ENCODE measurements at places on chromosomes 6 and 20.

GRCh38 chr6:157653521-157653920, 169.5 kb upstream of the SNX9 start:
- no peak for DNase-seq

- no peak for DNase-seq
These were observed 82.7 kb downstream of the MDN1 start for GRCh38 chr6:89736893-89737292.

GRCh38 chr20:44324343-44324742, 12.5 kb upstream of the R3HDML start:
- DNase-seq: no peak

- no peak for DNase-seq
These were observed 250.8 kb downstream of the DLL1 start for GRCh38 chr6:170040115-170040500.

- no peak for DNase-seq
These were observed 57.6 kb upstream of the KCNQ5 start for GRCh38 chr6:72564231-72564630.

GRCh38 chr6:56176741-56177140, 70.6 kb downstream of the COL21A1 start:
- no peak for DNase-seq

- DNase-seq: no peak
These were observed 139.8 kb downstream of the BACH2 start for GRCh38 chr6:90156861-90157260.

- no peak for DNase-seq
These were observed 274.5 kb downstream of the ALDH8A1 start for GRCh38 chr6:134675110-134676054.

- no peak for DNase-seq
These were observed 23.3 kb downstream of the EDN3 start for GRCh38 chr20:59323731-59324130.

DNA sequence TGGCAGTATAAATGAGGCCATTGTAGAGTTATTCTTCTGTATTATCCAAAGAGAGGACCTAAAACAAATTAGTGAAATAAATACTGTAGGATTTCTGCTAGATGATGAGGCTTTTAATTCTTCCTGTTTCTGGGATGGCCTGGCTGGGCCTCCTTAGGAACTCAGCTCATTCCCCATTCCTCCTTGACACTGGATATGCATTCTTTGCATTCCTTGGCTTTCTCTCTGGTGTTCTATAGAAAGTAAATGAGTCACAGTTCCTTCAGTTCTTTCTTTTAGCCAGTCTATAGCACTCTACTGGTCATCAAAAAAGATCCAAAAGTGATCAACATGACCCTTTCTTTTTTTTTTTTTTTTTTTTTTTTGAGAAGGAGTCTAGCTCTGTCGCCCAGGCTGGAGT, 8.6 kb downstream of the OR10C1 start:
- no peak for DNase-seq

- no peak for DNase-seq
These were observed 256.6 kb downstream of the EYS start for GRCh38 chr6:65450451-65450850.

DNA sequence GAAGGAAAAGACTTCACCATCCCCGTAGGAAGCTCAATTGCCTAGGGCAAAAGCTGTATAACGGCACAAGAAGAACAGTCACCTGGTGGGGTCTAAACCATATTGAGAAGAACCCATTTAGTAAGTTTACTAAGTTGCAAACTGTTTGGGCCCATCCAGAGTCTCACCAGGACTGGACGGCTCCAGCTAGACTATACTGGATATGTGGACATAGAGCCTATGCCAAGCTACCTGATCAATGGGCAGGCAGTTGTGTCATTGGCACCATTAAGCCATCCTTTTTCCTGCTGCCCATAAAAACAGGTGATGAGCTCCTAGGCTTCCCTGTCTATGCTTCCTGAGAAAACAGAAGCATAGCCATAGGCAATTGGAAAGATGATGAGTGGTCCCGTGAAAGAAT, 293.9 kb downstream of the RNGTT start:
- DNase-seq: no peak

GRCh38 chr6:128494440-128494839, 26.0 kb downstream of the PTPRK start:
- no peak for DNase-seq

GRCh38 chr20:7772371-7772770, 167.9 kb downstream of the HAO1 start:
- DNase-seq: peak; percentile 57

DNA sequence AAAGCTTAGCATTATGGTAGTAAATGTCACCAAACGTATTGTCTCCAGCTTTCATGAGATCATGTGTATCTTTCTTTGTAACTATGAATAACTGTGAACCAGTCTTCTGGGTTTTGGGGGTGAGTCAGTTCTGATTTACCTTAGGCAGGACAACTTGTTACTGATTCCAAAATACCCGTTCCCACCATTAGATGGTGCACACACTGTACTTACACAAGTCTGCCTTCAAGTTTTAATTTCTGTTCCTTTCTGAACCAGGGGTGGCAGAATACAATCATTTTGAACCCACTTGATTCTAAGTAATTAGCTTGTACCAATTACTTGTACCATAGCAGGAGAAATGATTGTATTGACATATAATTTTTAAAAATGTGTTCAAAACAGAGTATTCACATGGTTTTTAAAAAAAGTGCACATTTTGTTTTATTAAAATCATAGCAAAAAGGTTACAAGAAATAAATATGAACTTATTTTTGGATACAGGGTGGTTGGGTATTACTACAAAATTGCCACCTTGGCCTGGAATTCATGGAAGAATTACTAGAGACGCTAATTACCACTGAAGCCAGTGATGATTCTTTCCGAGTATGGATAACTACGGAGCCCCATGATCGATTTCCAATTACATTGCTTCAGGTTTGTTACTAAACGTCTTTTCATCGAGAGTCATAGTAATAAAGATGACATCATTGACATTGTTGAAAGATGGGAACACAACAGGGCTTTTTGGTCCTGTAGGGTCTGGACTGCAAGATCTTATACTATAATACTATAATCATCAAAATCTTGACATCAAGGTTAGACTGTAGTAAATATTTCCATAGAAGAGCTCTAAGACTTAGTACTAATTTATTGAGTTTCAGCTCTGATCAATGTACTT, 75.2 kb upstream of the GLP1R start:
- DNase-seq: peak; percentile 48

DNA sequence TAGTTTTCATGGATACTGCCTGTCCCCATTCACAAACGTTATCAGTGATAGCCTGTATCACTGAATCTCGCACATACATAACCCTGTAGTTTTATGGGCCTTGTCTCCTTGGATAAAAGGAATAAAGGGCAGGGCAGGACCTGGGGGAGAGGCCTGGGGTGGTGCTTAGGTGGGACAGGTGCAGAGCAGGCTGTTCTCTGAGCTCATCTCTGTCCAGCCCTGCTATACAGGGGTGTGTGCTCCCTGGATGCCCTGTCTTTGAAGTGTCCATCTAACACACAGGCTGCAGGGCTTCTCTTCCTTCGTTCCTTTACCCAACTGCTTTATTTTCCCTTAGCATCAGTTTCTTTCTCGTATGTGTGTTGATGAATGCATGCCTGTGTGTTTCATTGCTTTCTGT, 26.4 kb downstream of the BRPF3 start:
- no peak for DNase-seq

GRCh38 chr20:59149678-59150504, 13.7 kb upstream of the ZNF831 start:
- no peak for DNase-seq

GRCh38 chr6:54920628-54921027, 74.1 kb downstream of the FAM83B start:
- DNase-seq: no peak

DNA sequence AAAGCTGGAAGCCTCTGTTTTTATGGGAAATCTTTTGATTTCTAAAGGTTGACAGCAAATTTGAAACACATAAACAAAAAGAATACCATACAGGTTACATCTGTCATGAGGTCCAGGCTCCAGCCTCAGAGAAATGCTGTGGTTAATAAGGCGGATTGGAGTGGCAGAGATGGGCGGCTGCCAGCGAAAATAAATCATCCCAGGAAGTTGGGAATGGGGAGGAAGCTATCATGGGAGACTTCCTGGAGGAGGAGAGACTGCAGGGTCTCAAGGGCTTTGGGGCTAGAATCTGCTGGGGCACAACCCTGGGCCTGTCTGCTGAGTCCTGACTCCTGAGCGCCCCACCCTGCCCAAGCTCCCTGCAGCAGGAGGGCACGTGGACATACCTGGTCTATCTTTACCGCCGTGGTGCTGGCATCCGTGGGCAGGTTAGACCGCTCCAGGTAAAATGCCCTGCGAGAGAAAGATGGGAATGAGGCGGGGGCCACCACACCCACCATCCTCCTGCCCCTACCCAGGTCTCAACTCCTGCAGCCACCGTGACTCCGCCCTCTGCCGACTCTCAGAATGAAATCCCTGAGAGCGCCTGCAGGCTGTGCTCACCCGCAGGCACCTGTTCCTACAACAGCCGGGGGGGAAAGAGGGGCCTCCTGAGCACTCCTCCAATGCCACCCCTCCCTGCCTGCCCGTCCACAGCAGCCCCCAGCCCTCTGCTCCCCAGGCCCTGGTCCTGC, 197.3 kb downstream of the PREX1 start:
- no peak for DNase-seq

- DNase-seq: no peak
These were observed 96.2 kb upstream of the BTN3A2 start for GRCh38 chr6:26268659-26269402.

DNA sequence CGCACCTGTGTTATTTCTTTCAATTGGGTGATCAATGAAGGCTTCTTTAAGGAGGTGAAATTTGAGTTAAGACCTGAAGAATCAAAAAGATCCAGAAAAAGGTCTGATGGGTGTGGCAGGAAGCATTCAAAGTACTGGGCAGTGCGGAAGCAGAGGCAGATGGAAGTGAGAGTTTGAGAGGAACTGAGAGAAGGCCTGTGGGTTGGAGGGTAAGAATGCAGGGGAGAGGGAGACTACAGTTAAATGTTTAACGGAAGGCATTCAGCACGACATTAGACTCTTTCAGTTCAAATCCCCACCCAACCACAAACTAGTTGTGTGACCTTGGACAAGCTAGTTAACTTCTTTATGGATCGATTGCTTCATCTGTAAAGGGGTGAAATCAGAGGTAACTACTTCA, 50.5 kb upstream of the GCM1 start:
- no peak for DNase-seq

DNA sequence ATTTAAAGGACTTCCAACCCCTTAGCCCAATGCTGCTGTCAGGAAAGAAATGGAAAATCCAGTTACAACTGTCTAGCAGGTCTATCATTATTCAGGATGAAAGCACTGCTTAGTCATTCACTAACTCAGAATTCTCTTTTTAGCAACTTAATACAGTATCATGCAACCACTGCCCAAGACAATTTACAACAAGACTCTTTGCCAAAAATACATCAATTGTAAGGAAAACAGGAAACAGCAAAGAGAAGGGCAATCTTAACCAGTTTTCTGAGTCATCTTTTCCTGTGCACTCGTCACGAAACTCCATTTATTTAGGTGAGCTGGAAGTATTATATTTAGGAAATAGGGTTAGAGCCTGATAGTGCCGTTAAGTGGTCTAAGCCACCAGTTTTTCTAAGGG, 1197.7 kb upstream of the CITED2 start:
- no peak for DNase-seq

DNA sequence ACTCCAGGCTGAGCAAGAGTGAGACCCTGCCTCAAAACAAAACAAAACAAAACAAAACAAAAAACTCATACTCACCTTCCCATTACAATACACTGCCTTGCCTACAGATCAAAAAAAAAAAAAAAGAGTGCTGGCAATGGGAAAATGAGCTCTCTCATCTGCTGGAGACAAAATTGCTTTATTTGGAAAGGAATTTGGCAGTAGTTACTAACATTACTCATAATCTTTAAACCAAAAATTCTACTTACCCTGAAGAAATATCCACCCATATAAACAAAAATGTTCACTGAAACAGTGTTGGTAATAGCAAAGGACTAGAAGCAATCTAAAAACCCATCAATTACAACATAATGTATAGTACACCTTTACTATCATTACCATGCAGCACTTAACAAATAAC, 120.4 kb downstream of the RNGTT start:
- DNase-seq: no peak

DNA sequence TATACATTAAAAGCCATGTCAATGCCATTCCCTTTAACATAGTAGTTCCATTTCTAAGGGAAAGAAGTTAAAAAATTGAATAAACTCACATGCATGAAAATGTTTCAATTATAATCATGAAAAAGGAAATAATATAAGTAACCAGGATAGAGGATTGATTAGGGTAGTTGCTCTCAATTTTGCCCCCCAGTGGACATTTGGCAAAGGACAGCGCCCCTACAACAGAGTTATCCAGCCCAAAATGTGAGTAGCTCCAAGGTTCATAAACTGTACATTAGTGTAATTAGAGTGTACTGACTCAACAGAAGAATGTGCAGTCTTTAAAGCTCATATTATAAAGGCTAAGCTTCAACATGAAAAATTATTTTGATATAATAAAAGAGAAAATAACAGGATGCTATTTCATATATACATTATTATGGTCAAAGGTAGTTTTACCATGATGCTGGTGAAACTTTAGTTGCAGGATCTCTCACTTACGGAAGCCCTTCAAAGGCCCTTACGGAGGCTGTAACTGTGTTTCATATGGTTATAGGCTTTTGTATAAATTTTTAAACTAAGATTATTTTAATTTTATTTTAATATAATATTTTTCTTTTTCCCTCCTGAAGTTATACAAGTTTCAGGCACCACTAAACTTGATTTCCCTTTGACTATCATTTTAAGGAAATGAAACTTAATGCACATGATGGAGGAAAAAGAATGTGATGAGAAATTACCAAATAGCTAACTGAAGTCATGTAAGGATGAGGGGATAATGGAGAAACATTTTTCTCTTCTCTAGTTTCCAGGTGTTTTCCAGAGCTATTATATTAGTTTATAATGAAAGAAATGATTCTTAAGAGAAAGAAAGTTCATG, 403.6 kb downstream of the PLCB1 start:
- no peak for DNase-seq

DNA sequence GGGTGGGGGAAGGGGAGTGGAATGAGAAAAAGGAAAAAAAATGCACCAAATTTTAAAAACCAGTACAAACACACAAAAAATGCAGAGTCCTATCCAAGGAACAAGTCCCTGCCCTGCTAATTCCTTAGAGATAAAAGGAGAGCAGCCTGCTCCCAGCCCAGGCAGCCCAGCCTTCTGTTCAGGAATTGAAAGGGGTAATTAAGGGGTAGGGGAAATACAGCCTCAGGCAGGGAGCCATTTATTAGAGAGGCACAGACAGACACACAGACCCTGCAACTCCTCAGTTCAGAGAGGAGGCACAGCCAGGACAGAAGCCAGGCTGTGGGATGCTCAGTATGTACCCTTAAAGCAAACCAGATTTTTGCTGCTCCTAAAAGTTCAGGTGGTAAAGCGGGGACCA, 137.2 kb downstream of the EYA2 start:
- DNase-seq: no peak

DNA sequence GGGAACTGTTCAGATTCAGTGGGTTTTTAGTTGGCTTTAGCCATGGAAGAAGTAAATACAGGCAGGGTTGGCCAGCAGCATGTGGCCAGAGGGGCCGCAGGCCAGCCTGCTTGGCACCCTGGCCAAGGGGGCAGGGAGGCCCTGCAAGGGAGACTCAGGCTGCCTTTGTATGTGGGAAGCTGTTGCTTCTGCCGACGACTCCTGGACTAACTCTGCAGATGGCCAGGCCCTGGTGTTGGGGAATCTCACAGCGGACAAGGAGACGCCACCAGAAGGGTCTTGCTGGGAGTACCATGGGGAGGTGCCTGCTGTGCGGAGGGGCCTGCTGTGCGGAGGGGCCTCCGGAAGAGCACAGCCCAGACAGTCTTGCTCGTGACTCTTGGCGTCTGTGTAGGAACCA, 25.2 kb downstream of the PYGB start:
- no peak for DNase-seq
